ENCODE measurements at places on chromosomes 3 and 15.

DNA sequence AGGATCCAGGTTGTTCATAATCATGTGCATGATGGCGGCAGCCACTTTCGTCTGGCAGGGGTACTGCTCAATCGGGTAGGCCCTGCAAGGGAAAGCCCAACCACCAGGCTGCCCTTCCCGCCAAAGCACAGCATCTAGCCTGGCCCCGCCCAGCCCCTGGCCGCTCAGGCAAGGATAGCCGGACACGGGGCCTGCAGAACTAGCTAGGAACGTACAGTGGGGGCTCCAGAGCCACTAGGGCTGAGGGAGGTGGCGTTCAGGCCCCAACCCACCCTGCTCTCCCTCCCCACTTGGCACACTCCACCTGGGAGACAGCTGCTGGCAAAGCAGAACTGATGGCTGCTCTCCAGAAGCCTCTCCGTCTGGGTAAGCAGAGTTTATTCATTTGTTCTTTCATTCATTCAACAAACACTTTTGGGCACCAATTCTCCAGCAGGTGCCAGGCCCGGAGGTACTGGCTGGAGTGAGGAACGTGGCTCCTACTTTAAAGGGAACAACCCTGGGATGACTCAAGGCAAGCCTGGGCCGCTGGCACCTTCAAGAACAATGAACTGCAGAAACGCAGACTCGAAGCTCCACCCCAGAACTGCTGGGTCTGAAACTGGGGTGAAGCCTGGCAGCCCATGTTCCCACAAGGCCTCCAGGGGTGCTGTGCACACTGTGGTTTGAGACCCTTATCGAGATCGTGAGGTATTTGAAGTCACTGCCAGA lies 7.8 kb downstream of the UROC1 start:
- no peak for DNase-seq

DNA sequence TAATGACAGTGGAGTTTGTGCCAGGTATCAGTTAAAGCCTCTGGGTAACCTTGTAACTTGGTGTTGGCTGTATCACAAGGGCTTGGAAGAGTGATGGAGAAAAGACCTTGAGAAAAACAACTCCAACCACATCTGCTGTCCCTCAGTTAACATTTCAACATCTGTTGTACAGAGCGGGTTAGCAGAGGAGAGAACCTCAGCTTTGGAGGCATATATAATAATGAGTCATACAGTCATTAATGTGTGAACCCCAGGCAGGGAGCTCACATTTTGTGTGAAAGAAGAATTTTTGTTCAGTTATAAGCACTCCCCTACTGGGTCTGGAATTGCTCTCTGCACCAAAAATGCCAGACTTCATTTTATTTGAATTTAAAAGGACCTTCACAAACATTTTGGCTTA lies 439.5 kb downstream of the PDCD6IP start:
- no peak for DNase-seq

DNA sequence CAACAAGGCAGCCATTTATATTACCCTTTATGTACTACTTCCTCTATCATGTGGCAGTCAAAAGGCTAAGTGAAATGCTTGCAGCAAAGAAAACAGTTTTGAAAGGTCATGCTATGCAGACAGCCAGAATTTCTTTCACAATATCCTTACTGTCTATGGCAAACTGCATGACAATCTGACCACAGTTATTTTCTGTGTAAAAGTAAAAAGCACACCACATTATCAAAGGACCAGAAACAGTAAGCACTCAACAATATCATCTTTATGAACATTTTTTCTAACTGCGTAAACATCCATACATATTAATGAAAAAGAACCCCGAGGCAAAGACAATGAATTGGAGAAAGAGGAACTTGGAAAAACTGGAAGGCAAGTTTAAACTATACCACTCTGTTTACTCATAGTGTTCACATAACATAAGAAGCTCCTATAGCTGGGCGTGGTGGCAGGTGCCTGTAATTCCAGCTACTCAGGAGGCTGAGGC lies 47.9 kb downstream of the PIK3CB start:
- no peak for DNase-seq

GRCh38 chr15:78129751-78130287 lies 1.4 kb downstream of the CIB2 start:
- DNase-seq = no peak

Measured in body of pancreas (tissue), 4 donors.